Activated T-helper 1 cell treated with anti-CD3 and anti-CD28 coated beads, Interleukin-2, amount 50 U/mL, for 16 hours (primary cell): ENCODE measurements at places on chromosomes 2 and 18.

DNA sequence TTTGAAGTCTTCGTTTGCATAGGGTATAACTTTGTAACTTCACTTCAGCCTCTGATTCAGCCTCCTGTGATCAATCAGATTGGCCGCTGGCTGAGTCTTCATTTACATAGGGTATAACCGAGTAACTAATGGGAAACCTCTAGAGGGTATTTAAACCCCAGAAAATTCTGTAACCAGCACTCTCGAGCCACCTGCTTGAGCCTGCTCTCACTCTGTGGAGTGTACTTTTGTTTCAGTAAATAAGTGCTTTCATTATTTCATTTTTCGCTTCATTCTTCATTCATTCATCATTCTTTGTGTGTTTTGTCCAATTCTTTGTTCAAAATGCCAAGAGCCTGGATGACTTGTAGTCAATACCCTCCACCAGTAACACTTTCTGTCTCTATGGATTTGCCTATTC, 56.4 kb downstream of the CCDC85A start:
- DNase-seq: no peak

DNA sequence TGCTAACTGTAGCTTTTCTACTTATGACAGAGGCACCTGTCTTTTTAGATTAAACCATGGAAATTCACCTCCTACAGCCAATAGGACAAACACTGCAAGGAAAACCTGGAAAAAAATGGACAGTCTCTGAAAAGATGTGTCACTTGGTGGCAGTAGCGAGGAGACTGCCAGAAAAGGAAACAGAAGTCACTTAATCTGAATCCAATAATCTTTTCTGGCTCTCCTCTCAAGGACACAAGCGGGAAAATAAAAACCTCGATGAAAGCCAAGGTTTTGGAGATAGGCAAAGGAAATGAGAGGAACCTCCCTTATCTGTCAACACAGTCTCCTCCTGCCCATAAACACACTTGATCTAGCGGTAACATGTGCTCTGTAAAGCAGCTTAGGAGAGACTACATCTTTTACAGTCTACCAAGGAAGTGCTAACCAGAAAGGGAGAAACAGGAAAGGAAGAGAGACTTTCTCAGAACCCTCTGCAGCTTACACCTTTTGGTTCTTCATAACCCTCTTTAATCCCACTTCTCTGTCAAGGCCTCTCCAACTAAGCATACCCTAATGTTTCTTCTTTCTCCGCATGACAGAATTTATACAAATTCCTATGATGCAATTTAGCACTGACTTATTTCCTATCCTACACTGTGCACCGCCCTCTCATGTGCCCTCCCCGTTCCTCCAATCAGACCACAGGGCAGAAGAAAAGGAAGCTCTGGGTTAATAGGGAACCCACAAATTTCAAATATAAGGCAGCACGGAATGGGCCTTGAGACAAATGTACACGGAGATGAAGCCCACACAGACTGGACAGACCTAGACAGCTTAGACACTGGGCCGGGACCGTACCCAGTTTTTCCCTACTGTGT, 52.8 kb downstream of the CLASP1 start:
- DNase-seq: no peak

DNA sequence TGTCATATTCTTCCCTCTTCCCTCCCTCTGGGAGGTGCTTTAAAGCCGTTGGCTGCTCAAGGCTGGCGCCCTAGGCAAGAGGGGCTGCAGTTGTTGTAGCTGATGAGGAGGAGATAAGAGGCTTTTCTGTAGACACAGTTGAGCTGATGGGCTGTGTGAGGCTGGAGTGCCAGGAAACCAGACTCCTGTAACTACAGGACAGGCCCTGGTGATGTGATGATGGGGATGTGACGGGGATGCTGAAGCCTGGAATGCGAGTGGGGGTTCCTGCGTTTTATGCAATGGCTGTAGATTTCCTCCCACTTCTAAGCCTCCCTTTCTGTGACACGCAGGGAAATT, 5.7 kb upstream of the EFR3B start:
- no peak for DNase-seq

- no peak for DNase-seq
Observed at GRCh38 chr18:64288432-64288831, 139.5 kb upstream of the LINC00305 start.

DNA sequence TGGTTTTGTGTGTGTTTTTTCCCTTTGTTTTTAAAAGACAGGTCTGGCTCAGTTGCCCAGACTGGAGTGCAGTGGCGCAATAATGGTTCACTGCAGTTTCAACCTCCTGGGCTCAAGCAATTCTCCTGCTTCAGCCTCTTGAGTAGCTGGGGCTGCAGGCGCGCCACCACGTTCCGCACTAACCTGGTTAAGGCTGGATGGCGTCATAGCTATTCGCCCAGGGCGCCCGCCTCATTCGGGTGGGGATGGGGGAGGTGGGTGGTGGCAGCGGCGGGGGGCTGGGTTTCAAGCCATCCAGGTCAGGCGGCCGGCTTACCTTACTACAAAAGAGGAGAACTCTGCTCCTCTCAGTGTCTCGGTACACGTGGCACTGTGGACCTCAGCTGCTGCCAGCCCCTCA, 42.8 kb downstream of the EEF1B2 start:
- no peak for DNase-seq

DNA sequence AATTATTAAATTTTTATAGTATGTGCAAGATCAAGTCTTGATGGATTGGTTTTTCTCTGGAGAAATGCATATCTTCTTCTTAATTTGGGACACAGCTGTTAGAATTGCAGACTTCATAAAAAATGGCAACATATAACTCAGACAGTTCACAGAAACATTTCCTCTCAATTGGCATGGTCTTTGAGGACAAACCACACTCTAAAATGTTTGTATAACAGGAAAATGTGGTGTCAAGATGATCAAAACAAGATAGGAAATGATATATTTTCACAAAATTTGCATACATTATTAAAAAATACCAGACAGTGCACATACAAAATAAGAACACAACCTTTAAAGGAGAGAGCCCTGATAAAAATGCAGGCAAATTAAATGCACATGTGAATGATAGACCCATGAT, 63.9 kb downstream of the ICOS start:
- no peak for DNase-seq

DNA sequence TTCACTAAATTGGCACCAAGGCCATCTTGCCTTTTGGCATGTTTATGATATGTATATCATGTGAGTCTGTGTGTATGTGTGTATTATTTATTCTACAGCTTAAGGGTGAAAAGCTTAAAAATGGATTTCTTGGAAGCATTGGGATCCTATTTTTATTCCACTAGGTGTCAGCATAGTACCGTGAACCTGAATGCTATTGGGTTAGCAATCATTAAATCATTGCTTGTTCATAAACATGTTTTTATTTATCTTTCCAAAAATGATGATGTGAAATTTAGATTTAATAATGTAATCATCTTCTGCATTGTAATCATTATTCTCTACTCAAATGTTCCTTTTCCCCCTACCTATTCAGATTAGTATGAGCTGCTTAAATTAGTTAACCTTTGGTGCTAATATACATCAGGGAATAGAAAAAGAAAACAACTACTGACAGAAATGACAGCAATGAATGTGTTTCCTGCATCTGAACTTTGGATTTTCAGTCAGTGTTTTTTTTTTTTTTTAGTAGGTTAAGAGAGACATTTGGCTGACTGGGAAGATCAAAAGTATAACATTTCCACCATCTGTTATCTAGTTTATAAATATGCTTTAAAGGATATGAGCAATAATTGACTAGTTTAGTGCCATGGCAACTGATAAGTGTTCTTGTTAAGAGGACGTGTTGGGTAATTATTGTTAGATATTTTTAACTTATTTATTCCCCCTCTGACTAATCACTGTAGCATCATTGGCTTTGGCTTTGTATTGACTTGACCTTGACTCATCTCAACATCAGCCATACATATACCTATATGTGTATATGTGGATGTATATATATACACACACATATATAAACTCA, 14.1 kb upstream of the ZSWIM2 start:
- no peak for DNase-seq

GRCh38 chr18:63298400-63299365, 20.9 kb downstream of the BCL2 start:
- DNase-seq: no peak

DNA sequence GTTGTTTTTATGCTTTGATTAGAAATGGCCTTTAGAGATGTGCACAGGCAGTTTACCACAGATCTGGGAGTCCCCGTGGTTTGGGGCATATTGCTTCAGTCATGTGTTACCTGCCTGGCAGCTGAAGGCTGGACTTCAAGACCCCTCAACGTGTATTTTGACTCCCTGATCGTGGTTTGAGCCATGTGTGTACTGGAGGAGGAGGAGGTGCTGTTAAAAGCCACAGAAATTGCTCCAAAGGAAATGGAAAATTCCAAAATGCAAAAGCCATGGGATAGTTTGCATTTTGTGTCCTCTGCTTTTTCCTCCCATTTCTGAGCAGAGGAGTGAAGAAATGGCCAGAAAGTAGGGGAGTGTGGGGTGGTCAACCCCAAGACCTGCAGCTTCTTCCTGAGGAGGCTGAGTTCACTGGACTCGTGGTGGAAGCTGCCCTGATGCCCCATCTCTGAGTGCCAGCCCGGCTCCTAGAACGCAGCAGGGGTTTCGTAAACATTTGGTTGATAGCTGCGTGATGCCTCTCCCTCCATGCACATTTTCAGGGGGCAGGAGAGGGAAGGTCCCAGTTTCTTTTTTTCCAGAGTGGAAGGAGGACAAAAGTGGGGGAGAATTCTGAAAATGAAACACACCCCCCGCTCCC, 45.7 kb downstream of the ITGB1BP1 start:
- DNase-seq: no peak

- no peak for DNase-seq
Observed at GRCh38 chr18:42838546-42839145, 276.8 kb downstream of the RIT2 start.

GRCh38 chr2:216737676-216738075, 42.3 kb upstream of the IGFBP5 start:
- no peak for DNase-seq

DNA sequence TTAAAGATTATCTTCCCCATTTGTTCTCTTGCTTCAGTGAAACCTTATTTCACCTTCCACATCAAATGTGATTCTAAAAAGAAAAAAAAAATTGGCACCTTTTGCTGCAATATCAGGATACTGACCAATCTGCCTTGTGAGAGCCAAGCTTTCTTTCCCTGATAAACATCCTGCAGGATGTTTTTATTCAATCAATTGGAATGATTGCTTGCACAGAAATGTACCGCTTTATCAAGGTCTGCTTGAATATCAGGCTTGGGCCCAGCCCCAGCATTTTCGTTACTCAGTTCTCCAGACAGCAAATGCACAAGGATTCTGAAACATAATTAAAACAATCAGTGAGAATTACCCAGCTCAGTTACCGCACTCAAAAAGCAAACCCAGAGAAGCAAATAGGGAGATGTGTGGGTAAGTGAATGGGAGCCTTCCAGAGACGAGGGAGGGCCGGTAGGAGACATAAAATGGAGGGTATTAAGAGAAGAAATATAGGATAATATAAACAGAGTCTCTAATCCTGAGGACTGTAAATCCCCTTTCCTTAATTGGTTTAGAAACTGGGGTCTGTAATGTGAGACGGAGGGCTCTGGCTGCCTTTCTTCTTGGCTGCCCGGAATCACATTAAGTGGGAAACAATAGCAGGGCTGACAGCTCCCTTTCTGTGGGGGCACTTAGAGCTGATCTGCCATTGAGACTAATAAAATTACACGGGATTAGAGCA, 291.8 kb downstream of the ICOS start:
- no peak for DNase-seq

DNA sequence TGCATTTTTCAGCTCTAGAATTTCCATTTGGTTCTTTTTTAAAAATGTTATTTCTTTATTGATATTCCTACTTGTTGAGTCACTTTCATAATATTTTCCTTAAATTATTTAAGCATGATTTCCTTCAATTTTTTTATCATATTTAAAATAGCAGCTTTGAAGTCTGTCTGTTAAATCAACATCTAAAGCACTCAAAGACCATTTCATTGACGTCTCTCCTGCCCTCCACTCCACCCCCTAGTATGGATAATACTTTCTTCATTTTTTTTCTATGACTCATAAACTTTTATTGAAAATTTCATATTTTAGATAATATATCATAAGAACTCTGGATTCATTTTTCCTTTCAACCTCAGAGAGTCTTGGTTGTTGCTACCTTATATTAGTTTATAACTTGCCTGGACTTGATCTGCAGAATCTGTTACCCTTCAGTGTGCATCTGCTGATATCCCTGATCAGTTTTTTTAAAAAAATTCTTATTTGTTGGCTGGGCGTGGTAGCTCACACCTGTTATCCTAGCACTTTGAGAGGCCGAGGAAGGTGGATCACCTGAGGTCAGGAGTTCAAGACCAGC, 59.0 kb upstream of the ZNF396 start:
- no peak for DNase-seq

DNA sequence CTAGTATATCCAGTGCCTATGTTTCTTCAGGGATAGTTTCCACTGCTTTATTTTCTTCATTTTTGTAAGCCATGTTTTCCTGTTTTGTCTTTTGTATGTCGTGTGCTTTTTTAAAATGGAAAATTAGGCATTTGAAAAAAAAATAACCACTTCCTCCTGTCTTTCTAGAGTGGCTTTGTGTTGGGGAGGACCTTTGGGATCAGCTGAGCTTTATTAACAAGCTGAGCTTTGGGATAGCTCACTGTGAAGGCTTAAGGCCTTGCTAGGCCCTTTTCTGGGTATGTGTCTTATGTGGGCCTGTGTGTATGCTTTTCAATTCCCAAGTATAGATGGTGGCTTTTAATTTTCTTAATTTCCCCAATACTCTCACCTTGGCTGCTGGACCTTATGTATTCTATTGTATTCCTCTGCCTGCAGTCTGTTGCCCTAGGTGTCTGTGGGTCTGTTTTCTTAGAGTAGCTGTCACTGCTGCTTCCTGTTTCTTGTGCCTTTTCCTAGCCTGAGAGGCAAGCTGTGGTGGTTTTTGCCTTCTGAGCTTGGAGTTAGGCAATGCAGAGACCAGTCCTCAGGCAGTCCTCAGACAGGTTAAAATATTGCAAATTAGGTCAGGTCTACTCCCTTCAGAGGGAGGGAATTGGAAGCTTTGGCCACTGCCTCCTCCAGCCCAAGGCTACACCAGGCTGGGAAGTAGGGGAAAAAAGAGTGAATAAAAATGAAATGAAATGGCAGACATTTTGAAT, 134.7 kb downstream of the LDLRAD4 start:
- DNase-seq: no peak

DNA sequence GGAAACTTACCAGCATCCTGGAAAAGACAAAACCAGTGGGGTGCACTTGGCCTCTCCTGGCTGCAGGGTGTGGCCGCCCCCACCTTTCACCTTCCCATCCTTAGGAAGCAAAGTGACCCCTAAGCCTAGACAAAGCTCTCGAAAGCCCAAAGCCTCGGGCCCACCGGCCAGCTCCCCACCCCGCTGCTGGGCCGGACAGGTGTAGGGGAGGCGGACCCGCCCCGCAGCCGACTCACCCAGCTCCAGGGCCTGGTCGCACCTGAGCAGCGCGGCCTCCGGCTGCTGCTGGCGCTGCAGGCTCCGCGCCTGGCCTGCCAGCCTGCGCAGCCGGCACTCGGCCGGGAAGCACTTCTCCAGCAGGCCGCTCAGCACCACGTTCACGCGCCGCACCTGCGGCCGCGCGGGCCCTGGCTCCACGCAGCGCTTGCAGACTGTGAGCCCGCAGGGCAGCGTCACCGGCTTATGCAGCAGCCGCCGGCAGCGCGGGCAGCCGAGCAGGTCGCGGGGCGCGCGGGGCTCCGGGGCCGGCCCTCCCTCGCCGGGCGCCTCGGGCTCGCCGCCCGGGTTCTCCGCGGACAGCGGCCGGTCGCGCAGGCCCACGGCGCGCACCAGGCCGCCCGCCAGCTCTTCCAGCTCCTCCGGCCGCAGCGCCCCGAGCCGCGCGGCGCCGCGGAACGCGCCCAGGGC, 979 bp downstream of the LONRF2 start:
- no peak for DNase-seq
